ENCODE measurements at places on chromosomes 3 and 15.

GRCh38 chr15:49809894-49810609 lies 189.2 kb downstream of the DTWD1 start:
- DNase-seq, result no peak

- DNase-seq, result no peak
Observed at GRCh38 chr15:22936577-22937472, 43.3 kb downstream of the CYFIP1 start.

- no peak for DNase-seq
Observed at GRCh38 chr15:68980786-68981185, 33.7 kb upstream of the NOX5 start.

DNA sequence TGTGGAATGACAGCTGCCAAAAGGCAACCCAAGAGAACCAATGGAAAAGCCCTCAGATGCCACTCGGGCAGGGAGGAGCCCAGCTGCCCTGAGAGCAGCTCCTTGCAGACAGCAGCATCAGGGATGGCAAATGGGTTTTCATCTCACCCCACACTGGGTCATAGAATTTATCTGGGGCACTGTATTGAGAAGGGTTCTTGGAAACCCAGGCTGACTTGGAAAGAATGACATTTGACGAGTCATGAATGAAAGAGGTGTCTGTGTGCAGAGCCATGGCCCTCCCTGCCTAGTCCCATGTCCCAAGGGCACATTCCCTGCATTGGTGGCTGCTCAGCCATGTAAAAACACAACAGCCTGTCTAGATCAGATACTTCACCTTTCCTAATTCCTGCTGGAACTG lies 157.9 kb upstream of the BHLHE40 start:
- no peak for DNase-seq

- no peak for DNase-seq
Observed at GRCh38 chr3:128709506-128710210, 16.3 kb upstream of the RAB7A start.

- no peak for DNase-seq
Observed at GRCh38 chr3:177754508-177754921, 557.2 kb upstream of the TBL1XR1 start.

DNA sequence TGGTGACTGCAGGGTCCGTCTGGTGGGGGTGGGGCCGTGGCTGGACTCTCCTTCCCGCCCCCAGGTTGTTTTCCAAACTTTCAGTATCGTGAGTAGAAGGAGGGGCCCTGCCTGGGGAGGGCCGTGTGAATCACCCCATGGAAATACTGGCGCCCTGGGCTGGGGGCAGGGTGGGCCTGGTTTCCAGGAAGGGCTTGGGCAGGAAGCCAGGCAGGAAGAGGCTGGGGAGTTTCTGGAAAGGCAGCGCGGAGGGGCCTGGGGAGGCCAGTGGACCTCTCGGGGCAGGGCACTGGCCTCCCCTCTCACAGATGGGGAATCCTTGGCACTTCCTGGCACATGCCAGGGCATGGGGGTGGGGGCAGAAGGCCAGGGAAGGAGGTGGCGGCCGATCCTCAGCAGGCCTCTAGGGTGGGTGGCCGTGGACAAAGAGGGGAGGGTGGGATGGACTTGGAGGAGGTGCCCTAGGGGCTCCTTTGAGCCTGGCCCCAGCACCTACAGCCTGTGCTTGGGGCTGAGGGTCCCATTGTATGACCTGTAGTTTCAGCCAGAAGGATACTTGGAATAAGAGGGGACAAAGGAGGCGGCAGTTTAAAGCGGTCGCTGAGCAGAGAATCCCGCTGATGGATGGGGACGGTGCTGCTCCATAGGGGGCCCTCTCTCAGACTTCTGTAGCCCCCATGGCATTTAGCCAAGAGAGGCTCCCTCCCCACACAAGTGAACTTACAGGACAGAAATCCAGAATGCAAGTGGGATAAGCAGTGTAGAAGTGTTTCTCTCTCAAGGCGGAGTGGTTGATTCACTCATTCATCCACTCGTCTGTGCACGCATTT lies 56.5 kb upstream of the GATA2 start:
- DNase-seq, result no peak

- no peak for DNase-seq
Observed at GRCh38 chr3:153901991-153902390, 219.2 kb upstream of the ARHGEF26 start.

DNA sequence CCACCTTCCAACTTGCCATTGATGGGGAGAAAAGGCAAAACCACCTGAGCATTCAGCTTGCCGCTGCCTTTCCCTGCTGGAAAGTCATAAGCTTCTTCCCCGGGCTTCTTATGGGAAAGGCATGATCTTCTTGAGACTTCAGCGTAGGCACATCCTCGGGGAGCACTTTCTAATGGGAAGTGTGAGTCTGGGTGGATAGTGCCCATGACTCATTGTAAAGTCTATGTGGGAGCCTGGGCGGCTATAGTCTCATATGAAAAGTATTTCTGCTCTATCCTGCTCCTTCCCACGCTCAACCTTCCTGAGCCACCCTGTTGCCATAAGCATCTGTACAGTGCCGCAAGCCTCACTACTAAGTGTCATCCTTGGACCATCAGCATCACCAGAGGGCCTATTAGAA lies 309.9 kb upstream of the THBS1 start:
- no peak for DNase-seq

DNA sequence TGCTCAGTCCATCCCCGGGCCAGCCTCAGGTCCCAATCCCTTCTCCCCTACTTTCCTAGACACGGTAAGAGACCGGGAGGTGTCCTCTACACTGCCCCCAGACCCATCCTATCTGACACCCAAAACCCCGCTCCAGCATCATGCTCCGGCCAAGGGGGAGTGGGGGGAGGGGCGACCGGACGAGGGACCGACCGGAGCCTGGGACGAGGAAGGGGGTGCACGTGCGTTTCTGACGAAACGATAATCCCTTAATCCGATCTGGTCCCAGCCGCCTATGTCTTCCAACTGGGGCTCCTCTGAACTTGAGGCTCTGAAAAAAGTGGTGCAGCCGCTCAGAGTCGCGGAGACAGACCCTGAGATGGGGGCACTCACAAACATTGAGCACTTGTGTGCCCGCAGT lies 494 bp downstream of the CPLX3 start:
- DNase-seq, result no peak

DNA sequence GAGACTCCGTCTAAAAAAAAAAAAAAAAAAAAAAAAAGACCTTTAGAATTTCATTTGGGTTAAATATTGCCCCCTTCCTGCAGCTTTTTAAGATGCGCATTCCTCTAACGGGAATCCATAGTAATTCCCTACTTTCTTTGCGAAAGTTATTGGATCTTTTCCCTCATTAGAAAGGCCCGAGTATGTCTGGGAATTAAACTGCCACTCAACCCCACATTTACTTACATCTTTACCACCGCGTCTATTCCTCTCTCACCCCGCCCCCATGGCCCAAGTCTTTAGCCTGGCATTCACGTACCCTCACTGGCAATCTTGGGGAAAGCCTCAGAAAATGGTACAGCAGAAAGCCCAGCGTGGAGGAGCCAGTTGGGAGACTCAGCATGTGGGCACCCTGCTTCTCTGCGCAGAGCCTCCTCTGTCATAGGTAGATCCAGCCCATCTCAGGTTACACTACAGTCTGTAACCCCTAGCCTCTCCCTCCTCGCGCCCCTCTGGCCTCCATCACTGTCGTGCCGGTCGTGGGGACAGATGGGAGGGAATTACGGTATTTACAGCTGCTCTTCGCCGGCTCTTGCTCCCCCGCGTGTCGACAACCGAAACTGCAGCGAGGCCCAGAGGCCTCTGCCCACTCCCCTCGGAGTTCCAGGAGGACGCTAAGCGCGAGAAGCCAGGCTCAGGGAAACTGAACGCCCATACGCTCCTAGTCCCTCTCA lies 6.4 kb upstream of the ANKDD1A start:
- DNase-seq, result peak; percentile 83

Measured in left colon (tissue), 2 donors.